ENCODE measurements at places on chromosomes 4 and X.

DNA sequence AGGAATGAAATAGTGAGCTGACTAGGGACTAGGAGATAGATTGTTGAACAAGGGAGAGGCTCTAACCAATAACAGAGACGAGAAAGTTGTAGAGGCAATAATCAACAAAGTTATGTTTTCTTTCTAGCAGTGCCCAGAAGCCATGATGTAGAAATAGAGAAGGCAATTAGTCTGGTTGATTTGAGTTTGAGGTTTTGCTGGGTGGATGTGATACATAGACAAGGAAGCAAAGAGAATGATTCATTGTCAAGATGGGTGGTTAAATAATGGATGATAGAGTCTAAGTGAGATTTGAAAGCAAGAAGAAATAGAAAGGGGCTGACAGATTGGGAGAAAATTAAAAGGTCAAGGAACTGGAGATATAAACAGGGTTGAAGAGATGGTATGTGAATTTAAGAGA, 11.2 kb downstream of the RBM41 start:
- no peak for DNase-seq

DNA sequence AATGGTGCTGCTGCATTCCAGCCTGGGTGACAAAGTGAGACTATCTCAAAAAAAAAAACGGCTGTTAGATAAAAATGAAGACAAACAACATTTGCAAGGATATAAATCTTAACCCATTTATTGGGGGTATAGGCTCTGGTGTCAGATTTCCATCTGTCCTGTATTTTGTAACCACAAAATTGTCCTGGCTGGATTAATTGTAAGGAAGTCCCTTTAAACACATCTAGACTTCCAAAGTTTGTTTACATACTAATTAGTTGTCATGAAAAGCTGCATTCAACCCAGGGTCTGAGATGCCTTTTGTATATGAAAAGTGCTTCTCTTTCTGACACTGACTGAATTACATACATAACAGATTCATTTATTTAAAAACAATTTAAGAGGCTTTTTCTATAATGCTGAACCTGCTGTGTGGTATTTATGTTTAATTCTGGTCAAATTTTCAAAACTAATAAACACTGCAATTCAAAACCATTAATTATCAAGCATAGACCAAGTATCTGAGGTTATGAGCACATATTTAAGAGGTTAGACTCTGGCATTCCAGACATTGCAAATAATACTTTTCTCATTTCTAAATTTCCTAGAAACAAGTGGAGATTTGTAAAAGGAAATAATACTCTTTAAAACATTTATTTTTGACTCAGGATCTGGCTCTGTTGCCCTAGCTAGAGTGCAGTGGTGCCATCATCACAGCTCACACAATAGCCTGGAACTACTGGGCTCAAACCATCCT, 17.5 kb upstream of the UGDH start:
- DNase-seq, result no peak

- no peak for DNase-seq
Measured at GRCh38 chr4:24482871-24483270, 101.5 kb downstream of the DHX15 start.

DNA sequence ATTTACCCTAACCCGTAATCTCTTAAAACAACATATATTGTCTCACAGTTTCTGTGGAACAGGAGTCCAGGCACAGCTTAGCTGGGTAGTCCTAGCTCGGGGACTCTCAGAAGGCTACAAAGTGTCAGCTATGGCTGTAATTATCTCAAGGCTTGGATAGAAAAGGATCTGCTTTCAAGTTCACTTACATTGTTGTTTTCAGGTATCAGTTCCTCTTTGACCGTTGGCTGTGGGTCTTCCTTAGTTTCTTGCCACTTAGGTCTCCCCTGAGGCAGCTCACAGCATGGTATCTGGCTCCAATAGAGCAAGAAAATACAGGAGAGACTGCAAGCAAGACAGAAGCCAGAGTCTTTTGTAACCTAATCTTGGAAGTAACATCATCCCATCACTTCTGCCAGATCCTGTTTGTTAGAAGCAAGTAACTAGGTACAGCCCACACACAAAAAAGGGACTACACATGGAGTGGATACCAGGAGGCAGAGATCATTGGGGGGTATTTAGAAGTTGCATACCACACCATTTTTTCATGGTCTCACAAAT, 137.0 kb downstream of the MAGEB5 start:
- no peak for DNase-seq

DNA sequence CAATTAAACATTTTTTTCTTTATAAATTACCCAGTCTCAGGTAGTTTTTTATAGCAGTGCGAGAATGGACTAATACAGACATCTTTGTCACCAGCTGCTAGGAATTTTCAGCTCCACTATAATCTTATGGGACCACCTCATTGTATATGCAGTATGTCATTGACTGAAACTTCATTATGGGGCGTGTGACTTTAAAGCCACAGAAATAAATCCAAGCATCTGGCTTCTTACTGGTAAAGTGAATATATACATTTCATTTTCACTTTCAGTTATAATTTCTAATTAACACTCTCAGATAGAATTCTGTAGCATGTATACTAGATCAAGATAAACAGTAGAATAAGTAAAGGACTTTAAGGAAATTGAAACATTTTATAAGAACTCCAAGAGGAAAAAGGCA, 21.9 kb downstream of the IL15 start:
- no peak for DNase-seq
